ENCODE measurements at places on chromosomes 7 and 10.

DNA sequence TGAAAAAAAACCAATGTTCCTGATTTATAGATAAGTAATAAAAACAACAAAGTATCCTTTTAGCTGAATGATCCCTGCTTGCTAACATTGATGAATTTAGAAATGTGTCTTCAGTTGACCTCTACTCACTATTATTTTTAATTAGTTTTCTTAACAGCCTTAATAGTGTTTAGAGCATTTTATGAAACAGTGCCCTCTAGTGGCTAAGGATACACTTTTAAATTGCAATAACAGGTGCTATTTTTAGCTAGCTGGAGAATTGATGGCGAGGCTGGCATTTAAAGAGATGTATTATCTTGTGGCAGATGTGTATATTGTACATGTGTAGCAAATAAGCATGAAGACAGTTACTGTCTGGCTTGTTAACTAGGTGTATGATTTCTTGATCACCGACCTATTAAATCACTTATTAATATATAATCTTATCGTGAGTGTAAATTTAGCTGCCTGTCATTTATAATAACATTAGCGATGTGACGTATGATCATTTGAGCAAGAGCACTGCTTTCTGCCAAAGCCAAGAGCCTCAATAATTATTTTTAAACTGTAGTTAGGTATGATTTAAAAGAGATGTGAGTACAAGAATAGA lies 451.9 kb downstream of the DPP6 start:
- DNase-seq = peak; percentile 16

GRCh38 chr7:105896407-105896911 lies 20.1 kb upstream of the ATXN7L1 start:
- DNase-seq = peak; percentile 95

GRCh38 chr10:88138319-88138848 lies 275.0 kb downstream of the PTEN start:
- DNase-seq = no peak

- DNase-seq = no peak
Measured at GRCh38 chr7:30196408-30196807, 61.6 kb downstream of the MTURN start.

DNA sequence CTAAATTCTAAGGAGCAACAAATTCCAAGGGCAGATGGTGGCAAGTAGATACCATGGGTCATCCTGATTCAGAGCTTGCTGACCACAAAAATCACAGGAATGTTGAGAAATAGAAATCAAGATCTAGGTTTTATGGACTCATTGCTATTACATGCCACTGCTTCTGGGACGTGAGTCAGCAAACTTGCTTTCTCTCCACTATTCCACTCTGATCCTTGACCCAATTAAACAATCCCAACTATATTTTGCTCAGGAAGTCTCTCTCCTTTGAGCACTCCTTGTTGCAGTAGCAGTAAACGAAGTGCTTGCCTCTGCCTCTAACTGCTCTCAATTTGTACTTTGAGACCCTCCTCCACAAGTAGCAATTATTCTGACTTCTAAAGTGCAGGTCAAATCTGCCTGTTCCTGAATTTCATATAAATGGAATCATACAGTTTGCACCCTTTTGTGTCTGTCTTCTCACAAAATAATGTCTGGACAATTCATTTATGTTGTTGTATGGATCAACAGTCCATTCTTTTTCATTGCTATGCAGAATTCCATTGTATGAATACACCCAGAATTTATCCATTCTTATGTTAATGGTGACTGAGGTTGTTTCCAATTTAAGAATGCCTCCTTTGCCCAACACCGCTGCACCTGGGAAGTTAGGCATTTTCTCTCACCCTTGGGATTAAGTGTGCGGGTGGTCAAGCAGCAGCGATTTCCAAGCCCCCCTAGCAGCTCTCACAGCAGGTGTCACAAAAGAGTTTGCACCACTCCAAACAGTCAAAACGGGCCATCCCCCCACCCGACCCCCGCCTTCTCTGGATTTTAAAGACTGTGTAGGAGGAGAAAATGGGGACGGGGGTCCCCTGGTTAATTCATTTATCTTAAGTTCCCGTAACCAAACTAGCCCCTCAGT lies 35.9 kb downstream of the ACSM6 start:
- no peak for DNase-seq

DNA sequence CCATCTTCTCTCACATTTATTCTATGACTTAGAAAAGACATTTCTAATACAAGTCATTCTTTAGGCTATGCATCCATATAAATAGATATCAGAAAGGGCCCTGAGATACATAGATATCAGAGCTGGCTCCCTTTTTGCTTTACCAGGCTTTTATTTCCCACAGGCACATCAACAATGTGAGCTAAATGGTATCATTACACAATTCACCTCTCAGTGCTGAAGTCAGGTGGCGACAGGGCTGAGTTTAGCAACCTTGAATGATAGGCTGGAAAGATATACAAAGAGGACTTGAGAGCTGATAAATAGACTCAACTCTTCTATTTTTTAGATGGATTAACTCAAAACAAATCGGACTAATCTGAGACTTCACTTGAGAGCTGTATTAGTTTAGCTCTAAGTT lies 189.2 kb upstream of the COL1A2 start:
- DNase-seq = no peak

DNA sequence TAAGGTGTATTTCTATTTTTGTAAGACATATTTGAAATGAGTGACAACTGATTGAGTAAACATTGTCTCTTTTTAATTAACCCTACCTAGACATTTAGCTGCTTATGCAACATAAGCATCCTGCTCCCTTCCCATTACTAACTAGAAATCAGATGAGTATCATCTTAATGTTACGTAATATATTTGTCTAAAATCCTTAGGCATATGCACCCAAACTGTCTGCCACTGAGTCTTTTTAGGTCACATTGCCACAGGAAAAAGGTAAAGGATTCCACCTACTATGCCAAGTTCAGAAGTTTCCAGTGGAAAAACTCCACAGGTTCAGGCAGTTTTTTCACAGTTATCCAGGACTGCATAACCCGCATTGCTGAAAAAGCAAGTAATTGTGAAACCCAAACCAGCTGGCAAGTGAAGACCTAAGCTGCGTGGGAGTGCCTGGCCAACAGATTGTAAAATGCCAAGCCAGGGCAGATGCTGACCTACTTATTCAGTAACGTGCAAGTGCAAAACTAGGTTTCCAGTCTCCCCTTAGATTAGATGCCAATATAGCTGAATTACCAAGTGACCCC lies 983.7 kb downstream of the GATA3 start:
- DNase-seq = no peak

GRCh38 chr10:96411716-96412320 lies 53.0 kb upstream of the OPALIN start:
- DNase-seq = no peak

DNA sequence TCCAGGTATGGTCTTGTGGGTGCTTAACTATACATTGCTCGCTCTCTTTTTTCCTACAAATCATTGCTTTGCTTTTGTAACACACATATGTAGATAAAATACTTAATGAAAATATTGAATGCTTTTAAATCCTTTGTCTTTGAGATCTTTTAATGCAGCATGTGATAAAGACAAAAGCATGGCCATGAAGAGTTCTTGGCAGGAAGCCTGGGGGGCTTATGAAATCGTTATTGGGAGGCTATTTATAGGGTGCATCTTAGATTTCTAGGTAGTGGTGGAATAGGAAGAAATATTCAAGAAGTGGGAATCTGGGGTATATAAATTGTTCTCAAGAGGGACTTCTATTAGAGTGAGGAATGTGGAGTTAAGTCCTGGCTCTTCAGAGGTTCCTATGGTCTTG lies 21.9 kb downstream of the UBE2D1 start:
- no peak for DNase-seq

DNA sequence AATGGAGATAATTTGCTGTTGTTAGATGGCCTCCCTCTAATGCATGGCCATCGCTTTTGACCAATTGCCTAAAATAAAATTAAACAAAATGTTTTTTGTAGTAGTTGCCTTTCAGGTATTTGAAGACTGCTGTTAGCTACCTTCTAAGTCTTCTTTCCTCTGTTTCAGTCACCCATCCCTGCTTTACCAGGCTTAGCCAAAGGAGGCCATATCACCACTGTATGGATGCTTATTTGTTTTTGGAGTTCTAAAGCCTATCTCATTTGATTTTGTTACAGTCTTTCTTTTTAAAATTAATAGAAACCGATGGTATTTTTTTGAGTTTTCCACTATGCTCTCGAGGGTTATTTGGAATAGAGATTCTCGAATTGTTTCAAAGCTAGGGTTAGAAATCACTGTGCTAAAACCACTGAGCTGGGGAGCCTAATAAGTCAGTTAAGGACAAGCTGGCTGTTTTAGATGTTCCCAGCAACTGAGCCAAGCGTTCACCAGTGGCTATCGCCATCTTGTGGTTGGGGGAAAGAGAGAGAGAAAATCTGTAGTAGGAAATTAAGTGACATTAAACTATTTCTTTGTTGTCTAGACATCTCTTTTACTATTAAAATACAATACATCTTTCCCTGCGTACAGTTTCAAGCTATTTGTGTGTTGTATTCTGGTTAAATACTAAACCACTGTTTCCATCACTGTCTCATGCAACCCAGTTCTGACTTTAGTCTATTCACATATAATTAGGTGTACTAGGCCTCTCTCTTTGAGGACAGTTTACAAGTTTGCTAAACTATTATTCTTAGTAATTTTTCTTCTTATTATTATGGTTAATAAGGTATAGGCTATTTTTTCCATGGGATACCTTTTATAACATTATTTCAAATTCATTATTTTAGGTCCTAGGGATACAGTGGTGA lies 52.2 kb downstream of the GPR158 start:
- no peak for DNase-seq

DNA sequence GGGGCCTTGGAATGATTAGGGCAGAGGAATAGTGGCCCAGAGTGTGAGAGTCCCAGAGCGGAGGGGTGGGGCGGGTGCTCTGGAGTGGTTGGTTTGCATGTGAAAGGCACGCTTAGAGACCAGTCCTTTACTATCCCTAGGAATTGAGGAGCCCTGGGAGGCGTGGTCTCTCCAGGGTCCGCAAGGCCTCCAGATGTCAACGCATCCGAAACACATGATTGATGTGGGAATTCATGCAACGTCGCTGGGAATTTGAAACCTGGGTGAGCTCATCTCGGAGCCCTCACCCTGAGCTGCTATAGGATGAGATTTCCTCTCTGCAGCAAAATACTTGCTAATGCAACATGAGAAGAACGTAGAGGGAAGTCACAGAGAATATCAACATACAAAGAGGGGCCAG lies 51.2 kb downstream of the NPTX2 start:
- DNase-seq = peak; percentile 89

GRCh38 chr7:78225534-78225933 lies 427.0 kb downstream of the PHTF2 start:
- DNase-seq = no peak

DNA sequence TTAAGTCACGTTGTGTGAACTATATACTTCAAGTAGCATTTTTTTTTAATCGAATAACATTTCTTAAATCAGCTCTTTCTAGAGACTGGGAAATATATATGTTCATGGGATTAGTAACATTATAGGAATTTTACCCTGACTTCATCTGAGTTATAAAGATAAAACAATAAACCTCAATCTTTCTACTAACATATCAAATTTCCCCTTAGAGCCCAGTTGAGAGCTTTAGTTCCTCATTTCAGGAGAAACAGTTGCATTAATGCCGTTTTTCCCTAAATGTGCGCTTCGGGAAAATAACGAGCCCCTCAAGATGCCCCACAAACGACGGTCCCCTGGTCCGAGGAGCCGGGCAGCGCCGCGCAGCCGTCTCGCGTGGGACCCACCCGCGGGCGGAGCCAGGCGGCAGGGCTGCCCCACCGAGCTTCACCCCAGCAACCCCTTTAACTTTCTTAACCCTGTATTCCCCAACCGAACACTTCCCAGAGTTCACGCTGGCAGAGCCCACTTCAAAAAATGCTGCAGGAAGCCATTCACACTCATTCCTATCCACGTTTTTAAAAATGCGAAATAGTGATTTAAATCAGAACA lies 152.5 kb upstream of the YAE1 start:
- DNase-seq = no peak

DNA sequence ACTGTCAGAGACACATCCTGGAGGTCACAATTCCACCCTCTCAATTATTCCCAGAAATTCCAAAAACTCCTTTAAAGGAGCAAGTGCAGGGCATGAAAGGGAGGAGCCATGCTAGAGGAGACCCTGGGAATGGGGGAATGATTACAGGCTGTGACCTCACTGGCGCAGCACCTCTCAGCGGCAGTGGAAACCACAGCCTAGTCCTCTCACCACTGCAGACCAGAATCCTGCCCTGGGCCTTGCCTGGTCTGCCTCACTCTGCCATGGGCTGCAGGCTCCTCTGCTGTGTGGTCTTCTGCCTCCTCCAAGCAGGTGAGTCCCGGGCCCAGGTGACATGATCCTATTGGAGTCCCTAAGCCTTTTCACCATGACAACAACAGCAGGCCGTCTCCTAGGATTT lies 50.5 kb upstream of the PRSS58 start:
- DNase-seq = no peak

DNA sequence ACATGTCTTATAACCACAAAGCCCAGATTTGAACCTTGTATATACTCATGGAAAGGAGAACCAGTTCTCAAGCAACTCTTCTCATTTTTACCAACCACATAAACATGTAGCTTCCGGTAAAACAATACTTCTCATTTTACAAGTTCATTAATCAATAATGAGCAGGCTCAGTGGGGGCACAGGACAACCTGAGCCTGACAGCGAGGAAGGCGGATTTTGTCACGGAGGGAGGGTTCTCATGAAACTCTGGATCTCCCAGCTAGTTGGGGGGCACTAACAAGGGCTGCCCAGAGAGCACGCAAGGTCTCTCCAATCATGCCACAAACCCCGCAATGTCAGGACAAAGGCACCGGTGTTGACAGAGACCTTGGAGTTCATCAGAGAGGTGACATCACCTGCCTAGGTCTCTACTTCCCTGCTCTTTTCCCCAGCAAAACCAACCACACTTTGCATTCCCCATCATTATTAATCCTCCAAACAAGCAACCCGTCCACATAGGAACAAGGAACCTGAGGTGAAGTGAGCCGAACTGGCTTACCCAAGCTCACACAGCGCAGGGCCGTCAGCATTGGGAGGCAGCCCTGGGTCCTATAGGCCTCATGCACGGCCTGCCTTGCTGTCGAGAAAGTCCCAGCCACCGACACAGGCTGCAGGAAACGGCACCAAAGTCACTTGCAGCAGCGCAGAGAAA lies 192.1 kb upstream of the KLF14 start:
- no peak for DNase-seq

- DNase-seq = no peak
Measured at GRCh38 chr7:79420464-79420863, 33.0 kb downstream of the MAGI2 start.

DNA sequence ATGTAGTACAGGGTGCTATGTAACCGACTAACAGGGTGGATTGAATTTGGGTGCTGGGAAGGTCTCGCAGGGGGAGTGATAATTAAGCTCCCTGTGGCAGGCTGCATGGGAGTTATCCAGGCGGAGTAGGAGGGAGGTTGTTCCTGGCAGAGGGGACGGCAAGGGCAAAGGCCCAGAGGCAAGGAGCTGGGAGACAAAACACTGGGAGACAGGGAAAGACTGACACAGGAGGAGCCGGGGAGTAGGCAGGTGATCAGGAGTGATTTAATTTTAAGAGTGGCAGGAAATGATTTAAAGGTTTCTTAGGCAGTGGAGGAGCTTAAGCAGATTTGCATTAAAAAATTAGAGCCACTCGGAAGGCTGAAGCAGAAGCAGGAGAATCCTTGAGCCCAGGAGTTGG lies 40.7 kb upstream of the LEP start:
- no peak for DNase-seq

Measured in NCI-H2171 (cell line).